ENCODE measurements at places on chromosomes 6 and 20. TPM values are rescaled to one million over a fixed set of nuclear protein-coding genes. Genes with fewer than 3 reads are reported as not detected.

Gene TRIM40
- not detected for total RNA-seq

Gene C6orf58
- total RNA-seq = not detected

Gene OPRM1
- total RNA-seq = not detected

Gene PLCB4
- total RNA-seq = 0.21 TPM

Gene PPP1R14C
- total RNA-seq = 0.08 TPM

Gene SNRPB
- total RNA-seq = 692 TPM

Gene TOX2
- total RNA-seq = 0.18 TPM

DNA sequence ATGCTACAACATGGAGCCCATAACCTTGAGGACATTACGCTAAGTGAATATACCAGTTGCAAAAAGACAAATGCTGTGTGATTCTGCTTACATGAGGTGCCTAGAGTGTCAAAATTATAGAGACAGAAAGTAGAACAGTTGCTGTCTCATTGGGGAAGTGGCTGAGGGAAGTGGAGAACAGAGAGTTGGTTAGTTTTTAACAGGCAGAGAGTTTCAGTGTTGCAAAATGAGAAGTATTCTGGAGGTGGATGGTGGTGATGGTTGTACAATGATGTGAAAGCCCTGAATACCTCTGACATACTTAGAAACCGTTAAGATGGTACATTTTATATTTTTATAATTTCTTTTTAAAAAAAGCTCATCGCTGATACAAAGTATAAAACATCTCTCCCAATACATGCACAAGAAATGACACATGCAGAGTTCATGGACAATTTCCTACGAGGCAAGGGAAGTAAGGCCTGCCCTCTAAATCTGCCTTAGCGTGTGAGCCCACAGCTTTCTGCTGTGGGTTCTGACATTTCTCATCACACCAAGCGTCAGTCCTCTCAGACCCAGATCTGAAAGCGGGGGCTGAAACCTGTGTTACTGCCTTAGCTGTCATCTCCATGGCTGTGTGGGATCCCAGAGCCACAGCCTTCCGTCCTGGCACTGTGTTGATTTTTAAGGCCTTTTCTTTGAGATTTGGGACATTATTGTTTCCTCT lies 126.0 kb downstream of the RNASET2 start:
- no peak for DNase-seq

DNA sequence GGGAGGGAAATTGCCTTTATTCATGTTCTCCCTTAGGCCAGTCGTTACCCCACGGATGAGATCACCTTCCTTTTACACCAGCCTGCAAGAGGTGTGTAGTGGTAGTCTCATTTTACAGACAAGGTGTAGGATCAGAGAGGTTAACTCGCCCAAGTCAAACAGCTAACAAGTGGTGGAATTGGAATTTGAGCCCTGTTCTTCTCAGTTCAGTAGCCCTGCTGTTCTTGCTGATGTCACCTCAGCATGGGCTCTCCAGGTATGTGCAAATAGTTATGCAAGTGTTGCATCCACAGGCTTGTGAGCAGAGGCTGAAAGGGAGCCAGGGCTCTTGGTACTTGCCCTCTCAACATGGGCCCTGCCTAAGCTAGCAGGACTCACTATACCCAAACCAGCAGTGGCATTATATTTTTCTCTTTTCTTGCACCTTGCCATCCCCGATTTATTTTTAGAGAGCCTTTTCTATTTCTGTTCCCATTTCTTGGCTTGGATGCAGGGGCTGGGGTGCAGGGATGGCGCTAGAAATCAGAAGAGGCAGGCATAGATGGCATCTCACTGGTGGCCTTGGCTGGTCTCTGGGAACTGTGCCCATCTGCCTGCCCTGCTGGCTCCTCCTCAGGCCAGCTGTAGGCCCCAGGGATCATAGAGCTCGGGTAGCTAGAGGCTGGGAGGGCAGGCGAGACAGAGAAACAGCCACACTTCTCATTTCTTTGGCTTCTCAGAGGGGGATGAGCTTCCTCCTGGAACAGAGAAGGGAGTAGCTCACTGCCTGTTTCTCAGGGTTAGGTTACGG lies 18.2 kb downstream of the PPARD start:
- no peak for DNase-seq

- no peak for DNase-seq
Observed at GRCh38 chr6:74925683-74926082, 280.2 kb downstream of the COL12A1 start.

GRCh38 chr6:157853018-157853805 lies 30.2 kb downstream of the SNX9 start:
- no peak for DNase-seq

DNA sequence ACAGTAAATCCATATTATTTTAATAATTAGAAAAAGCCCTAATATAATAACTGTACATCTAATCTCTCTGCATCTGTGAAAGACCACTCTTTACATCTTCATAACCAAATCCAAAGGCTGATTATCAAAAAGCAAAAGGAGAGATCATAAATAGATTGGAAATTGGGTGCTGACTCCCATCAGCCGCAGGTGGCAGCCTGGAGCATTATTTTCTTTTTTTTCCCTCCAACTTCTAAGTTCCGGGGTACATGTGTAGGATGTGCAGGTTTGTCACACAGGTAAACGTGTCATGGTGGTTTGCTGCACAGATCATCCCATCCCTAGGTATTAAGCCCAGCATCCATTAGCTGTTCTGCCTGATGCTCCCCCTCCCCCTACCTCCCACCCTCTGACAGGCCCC lies 30.5 kb downstream of the LRP11 start:
- no peak for DNase-seq

DNA sequence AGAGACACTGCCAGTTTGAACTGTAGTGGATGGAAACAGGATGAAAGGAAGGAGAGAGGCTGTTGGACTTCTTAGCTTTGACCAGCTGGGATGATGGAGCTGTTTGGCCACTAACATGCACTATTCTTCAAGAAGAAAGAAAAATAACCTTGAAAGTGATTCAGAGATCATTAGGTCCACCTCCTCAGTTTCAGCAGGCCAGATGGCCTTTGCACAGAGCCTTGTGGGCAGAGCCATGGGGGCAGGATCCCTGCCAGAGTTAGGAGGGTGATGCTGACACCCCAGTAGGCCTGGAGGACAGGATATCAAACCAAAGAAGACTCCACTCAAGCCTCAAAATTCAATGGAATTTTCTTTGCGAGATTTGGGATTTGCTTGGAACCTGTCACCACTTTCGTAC lies 74.5 kb upstream of the TMEM181 start:
- no peak for DNase-seq

DNA sequence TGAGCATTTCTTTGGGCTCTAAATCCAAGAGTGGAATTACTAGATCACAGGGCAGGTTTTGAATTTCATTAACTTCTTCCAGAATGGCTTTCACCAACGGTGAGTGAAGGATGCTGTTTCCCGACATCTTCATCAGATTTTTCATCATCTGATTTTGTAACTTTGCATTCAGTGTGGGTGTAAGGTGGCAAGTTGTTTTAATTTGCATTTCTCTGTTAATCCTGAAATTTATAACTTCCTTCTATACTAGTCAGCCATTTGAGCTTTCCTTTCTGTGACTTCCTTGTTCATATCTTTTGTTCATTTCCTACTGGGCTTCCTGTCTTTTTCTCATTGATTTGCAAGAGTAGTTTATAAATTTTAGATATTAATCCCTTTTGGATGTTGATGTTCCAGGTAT lies 18.7 kb upstream of the HCK start:
- no peak for DNase-seq

DNA sequence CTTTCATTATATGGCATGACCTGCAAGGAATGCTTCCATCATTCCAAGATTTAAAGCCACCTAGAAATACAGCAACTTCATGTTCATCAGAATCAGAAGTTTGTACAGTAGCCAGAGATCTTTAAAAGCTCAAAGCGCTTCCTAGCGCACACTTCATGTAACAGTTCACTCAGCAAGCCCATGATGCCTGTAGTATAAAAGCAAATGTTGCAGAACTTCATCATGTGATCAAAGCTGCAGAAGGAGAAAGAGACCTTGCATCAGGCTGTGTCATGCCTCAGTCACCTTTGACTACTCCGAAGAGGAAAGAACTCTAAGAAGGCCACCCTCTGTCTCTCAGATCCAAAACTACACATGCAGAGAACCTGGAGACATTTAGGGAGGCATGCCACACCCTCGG lies 78.5 kb downstream of the AGPAT4 start:
- no peak for DNase-seq

DNA sequence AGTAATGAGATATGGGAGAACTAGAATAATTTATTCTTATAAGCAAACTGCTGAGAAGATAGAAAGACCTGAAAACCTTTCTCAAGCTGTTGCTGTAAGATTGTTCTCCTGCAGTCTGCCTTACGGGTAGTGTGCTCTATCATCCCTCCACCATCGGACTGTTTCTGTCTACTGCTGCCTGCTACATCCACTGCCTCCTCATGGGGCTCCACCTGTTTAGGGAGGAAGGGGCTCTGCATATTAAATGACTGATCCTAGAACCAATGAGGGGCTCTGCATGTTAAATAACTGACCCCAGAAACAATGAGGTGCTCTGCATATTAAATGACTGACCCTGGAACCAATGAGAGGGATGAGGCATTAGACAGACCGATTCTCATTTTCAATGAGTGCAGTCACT lies 654.6 kb downstream of the KIF16B start:
- no peak for DNase-seq

- DNase-seq = no peak
Observed at GRCh38 chr6:30009113-30009512, 52.0 kb upstream of the POLR1H start.

GRCh38 chr6:25218346-25218745 lies 60.8 kb upstream of the CARMIL1 start:
- DNase-seq = no peak

DNA sequence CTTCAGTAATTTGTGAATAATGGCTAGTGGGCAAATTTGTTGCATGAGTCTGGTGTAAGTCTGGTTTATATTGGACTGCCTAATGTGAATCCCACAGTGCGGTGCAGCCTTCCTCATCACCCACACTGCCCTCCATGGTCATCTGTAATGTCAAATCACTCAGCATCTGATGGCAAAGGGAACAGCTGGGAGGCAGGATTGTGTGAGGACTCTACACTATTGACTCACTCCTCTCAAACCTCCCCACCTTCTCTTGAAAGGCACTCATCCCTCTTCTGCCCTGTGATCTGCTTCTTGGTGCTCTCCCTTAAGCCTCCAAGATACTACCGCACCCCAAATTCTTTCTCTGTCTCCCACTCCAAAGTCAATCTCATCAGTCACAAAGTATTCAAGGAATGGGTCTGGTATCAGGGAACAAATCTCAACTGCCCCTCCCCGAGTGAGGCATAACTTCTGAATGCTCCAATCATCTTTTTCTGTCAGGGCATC lies 146.0 kb upstream of the BEND6 start:
- no peak for DNase-seq

DNA sequence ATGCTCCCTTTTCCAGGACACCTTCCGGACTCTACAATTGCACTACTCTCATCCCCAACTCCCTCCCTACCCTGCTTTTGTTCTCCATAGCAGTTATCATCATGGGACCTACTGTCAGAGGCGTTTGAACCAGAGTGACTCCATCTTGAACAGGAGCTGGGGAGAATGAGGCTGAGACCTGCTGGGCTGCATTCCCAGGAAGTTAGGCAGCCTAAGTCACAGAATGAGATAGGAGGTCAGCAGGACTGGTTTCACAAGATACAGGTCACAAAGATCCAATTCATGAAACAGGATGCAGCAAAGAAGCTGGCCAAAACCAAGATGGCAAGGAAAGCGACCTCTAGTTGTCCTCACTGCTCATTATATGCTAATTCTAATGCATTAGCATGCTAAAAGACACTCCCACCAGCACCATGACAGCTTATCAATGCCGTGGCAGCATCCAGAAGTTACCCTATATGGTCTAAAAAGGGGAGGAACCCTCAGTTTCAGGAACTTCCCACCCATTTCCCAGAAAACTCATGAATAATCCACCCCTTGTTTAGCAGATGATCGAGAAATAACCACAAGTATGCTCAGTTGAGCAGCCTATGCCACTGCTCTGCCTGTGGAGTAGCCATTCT lies 15.6 kb downstream of the SLC13A3 start:
- no peak for DNase-seq

- no peak for DNase-seq
Observed at GRCh38 chr6:69868252-69868804, 2.0 kb downstream of the COL19A1 start.

GRCh38 chr20:33999025-33999649 lies 5.4 kb downstream of the RALY start:
- no peak for DNase-seq

DNA sequence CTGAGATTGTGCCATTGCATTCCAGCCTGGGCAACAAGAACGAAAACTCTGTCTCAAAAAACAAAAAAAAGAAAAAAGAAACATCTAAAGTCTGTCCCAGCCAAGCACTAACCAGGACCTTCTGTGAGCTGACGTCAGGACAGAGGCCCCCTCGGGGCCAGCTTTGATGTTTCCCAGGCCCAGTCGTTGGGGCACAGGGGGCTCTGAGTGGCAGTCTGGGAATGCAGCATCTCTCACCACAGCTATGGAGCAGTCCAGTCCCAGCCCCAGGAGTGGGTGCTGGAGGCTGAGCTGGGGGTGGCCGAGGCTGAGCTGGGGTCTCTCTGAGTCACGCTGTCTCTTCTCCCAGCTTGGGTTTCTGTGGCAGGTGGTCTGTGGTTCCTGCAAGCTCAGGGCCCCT lies 46.0 kb upstream of the SRF start:
- DNase-seq = no peak

DNA sequence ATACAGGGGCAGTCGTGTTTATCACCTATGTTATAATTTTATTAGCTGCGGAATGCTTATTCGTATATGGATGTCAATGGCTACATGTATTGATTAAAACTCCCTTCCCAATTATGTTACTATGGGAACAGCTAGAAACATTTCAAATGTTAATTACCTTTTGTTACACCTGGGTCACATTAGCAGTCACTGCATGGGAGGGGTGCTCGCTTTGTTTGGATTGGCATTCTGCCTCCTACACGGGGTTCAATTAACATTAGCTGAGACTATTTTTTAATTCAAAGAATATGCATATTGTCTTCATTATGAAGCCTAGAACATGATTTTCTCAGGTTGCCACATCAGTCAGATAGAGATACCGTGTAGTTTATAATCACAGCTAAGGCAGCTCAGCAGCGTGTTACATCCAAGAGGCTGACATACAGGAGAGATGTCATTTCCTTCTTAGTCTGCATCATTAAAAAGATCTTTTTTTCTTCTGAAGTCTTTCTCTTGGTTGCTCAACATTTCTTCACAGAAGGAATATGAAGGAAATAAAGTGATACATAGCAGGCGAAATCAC lies 76.2 kb upstream of the RPS6KA2 start:
- DNase-seq = no peak

DNA sequence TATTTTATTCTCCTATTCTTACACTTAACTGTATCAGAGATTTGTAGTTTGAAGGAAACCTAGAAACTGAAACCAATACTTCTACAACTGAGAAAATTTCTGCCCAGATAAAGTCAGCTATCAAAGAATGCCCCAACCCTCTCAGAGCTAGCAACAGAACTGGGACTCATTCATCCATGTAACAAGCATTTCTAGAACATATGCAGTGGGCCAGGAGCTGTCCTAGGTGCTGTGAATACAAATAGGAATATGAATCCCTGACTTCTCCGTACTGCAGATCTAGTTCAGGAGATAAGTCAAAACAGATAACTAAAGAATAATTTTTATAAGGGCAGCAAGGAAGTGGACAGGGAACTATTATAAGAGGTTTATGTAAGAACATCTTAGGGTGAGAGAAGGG lies 654.1 kb upstream of the NOX3 start:
- DNase-seq = no peak

- no peak for DNase-seq
Observed at GRCh38 chr6:21710216-21710615, 116.7 kb downstream of the SOX4 start.

GRCh38 chr6:33118525-33119123 lies 42.8 kb downstream of the HLA-DPB1 start:
- DNase-seq = peak; percentile 64
